Activated T-cell treated with anti-CD3 and anti-CD28 coated beads for 4 hours (primary cell): ENCODE measurements at places on chromosomes 3 and 15.
A peak's percentile ranks its signal among the peaks of the same experiment; 100 is the strongest.

GRCh38 chr3:160860346-160860745 lies 104.3 kb downstream of the PPM1L start:
- DNase-seq: no peak

DNA sequence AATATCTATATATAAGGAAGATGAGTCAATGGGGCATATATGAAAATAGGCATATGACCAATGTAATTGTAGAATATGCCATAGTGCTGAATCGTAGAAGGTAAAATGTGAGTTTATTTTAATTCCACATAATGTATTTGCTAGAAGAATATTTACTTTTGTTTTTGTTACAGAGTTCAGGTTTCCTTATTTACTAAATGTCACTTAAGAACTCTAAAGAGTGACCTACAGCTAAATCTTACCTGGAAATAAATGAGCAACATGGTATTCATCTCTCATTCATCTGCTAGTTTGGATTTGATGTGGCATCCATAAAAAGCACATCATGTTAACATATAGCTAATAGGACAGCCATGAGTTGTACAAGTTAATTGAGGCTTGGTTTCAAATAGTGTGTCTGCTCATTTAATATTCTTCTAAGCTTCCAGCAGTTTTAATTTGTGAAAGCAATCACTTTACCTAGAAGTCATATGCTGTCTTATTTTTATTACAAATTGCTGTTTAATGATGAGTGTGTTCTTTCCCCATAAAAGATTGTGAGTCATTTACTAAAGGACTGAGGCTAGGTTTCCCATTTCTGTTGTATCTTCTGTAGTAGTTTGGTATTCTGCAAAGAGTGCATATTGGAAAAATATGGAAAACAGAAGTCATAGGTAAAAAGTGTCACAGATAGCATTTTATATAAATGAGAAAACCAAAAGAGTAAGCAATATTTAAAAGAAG lies 222.1 kb upstream of the POU1F1 start:
- no peak for DNase-seq

DNA sequence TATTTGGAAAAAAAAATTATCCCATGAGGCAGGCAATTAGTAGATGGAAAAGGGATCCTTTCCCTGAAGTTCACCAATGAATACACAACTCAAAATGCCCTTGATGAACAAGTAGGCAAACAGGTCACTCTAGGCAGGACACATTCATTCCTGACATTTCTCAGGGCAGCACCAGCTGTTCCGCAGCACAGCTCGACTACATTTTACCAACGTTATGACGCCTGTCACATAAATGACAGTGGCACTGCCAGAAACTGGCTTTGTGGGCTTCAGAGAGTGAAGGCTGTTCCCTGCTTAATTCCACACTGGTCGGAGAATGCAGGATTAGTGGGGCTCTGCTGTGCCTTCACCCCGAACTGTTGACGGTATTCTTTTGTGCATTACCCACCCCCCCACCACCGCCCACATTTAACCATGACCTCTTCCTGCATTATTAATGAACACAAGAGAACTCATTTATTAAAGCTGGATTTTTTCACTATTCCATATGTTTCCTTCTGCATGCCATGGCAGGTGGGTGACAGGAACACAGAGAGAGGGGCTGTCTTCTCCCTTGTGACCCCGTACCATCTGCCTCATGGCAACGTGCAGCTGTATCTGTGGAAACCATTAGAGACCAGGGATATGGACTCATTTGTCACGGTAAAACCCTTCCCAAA lies 197.6 kb downstream of the PDZRN3 start:
- no peak for DNase-seq

GRCh38 chr3:160126051-160126450 lies 99.2 kb upstream of the C3orf80 start:
- DNase-seq: no peak

GRCh38 chr3:46299608-46300460 lies 54.1 kb upstream of the CCR2 start:
- no peak for DNase-seq

- DNase-seq: no peak
Measured at GRCh38 chr3:138114431-138114918, 933 bp downstream of the DZIP1L start.

DNA sequence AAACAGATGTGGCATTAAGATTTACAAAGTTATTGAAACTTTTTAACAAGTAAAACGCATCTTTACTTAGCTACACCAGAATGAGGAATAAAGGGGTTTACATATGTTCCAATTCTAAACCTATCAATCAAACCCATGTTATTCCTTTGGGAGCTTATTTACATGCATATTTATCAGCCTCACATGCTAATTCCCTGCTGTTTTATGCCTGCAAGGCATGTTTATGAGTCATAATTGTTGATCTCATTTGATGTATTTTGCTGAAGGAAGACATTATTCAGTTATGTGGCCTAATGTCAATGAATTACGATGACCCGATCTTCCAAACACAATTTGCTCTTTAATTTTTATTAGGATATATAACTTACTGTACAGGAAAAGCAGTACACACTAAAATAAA lies 272.9 kb downstream of the TBC1D5 start:
- DNase-seq: no peak

- no peak for DNase-seq
Measured at GRCh38 chr3:64645243-64645642, 42.6 kb downstream of the ADAMTS9 start.

DNA sequence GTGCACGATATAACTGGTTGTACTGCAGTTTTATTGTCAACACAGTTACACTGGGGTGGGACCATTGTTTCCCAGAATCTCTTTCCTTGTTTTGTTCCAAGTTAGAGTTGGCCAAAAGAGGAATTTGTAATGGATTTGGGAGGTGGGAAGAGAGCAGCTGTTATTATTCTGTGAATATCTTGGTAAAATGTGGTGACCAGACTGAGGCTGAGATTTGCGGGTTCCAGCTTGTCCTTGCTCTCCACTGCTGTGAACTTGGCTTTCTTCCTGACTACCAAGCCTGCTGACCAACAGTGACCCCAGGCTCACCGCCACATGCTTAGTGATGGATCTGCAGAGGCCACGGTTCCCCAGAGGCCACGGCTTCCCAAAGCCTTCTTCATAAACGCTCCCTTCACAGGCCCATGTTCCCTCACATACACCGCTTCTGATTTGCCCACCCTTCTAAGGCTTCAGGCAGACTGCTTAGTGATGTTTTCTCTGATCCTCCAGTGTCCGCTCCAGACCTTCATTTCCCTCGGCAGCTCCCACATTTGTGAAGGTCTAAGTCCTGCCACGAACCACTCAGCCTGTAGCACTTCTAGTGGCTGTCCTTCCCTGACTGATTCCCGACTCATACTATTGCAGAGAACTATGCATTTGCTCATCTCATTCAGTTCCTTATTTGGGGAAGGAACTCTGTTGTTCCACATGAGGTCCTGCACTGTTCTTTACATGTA lies 525.5 kb upstream of the RGMA start:
- no peak for DNase-seq

DNA sequence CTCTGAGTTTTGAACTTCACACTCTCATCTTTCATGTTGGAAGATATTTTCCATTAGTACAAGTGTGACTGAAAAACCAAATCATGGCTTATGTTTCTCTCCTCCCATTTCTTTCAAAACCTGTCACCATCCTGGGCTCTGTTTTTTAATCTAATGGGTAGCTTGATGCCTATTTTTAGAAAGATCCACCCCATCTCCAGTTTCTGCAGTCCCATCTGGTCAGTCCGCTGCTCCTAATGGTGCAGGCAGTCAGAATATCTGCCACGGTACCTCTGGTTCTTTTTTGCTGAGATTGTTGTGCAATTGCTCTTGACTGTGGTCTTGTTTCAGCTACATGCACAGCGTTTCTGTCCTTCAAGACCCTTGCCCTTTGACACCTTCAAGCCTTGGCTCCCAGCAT lies 240.9 kb upstream of the CADM2 start:
- DNase-seq: no peak

DNA sequence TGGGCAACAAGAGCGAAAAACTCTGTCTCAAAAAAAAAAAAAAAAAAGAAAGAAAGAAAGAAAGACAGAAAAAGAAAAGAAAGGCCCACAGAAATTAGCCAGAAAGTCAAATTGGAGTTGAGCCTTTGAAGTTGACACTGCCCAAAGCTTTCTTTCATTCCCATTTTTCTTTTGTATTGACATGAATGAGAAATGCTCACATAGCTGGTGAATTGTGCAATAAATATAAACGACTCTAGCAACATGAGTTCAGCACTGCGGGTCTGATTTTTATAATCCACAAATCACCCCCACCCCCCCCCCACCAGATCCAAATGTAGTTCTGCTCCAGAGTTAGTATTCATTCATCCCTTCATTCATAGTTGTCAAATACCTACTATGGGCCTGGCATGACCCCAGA lies 37.4 kb downstream of the SLC6A1 start:
- DNase-seq: no peak

DNA sequence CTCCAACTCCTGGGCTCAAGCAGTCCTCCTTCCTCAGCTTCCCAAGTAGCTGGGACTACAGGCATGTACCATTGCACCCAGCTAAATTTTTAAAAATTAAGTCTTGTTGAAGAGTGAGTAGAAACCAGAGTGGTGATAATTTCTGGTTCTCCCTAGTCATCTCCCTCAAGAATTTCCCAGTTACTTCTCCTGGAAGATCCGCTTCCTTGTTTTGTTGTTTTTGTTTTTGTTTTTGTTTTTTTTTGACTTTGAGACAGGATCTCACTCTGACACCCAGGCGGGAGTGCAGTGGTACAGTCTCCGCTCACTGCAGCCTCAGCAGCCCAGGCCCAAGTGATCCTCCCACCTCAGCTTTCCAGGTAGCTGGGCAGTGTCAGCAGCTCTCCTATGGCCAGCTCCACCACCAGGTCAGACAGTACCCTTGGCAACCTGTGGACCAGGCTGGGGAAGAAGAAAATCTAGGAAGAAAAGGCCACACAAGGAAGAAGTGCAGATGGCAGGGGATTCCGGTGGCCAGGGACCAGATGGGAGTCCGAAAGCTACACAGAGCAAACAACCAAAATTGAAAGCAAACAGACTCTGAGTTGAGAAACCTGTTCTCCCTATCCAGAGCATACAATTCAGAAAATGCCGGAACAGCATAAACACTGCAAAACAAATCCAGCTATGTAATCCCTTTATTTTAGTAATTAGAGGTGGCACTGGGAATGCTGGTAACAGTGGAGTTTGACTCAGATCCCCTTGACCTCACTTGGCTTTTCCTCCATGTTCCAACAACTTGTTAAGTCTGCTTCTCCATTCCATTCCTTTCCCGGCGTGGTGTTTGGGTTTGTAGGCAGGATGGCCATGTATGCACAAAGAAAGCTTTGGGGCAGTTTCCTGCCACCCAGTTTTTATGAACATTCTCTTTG lies 266.6 kb upstream of the CTDSPL start:
- DNase-seq: no peak

DNA sequence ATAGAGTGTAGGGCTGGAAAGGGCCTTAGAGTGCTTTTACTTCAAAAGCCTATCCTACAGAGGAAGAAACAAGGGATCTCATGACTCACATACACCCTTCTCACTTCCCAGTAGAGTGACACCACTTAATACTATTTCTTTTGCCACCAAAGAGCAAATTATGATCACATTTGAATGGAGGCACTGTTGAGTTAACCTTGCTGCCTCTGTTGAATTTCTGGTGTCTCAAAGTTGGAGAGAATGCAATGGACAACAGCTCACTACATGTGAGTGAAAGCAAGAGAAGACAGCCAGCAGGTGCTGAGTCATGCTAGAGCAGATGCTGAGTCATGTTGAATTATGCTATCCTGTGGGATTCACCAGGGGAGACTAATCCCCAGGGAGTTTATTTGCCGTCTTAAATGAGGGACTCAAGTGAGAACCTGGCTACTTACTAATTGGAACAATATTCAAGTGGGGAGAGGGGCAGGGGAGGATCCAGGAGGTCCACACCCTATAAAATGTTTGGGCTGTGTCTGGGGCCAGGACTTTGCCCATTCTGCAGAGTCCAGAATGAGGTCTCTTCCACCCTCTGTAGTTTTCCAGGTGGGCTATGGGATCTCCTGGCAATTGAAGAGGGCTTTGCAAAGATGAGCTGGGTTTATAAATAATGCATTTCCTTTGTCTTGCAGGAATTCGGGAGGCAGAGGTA lies 35.8 kb downstream of the ST8SIA2 start:
- no peak for DNase-seq

DNA sequence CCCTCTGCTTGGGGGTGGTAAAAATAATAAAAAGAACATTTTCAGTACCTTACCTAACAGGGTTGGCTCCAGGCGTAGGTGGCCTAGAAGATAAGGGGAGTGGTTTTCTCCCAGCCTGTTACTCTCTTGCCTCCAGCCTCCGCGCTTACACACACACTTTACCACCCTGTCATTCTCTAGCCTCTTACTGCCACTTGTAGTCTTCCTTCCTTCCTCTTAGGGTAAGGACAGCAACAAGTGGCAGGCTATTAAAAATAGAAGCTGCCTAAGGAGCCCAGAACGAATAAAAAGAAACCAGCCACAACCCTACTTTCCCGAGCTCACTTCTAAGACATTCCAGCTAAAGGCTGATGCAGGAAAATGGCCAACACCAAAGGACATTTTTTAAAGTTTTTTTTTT lies 9.6 kb upstream of the LIPH start:
- no peak for DNase-seq

DNA sequence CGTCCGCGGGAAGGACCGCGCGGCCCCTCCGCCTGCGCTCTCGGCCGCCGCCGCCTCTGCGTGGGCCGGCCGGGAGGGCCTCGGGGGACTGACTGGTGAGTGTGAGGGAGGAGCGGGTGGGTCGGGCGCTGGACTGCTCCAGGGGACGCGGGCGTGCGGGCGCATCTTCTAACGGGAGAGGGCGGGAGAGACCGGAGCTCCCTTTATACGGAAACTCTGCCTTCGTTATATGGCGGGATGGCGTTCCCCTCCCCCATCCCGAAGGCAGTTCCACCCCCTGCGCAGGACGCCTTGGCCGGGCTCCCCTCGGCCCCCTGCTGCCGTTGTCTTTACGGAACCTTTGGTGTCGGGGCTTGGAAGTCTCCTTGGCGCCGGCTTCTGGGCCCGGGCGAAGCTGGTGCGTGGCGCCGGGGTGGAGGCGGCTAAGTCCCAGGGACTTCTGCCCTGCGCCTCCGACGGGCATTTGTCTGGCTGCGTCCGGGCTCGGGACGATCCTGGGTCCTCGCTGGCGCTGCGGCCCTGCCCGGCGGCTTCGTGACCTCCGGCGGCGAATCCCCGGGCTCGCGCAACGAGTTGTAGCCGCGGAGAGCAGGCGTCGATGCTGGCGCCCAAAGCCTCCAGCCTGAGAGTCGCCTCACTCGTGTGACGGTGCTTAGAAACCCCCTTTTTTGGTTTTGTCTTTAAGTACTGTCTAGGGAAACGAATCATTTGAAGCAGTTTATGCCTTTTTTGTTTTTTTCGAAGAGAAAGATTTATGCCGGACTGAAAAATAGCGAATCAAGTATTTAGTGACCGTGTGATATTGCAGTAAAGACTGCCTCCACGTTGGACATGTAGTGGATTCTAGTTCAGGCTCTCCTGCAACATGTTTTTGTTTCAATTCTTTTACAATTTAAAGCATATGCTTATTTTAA lies 623 bp downstream of the ZNF639 start:
- DNase-seq: peak; percentile 39

DNA sequence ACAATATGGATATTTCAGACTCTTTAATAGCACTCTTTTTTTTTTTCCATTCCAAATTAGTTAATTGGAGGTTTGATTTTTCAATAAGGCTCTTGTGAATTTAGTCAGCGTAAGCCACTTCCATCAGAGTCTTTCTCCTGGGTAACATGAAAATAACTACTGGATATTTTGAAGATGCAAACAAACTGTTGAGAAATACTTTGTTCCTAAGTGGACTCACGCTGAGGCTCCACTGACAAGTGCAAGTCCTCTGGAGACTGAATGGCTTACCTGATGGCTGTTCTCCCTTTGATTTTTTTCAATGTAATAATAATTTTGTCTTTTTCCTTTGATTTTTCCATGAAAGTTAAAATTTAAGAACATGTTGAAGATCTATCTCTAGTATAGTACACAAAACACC lies 26.0 kb upstream of the TM4SF1 start:
- DNase-seq: no peak
